ENCODE measurements at places on chromosomes 3 and 15. TPM values are rescaled to one million over a fixed set of nuclear protein-coding genes. Genes with fewer than 3 reads are reported as not detected.

Gene RPP25
- 0.74 TPM for total RNA-seq

Gene SCG5
- total RNA-seq, result 18.2 TPM

Gene SERINC4
- total RNA-seq, result 0.36 TPM

Gene GPR176
- 1.1 TPM for total RNA-seq

Gene MEX3B
- 22.4 TPM for total RNA-seq

- DNase-seq, result peak; percentile 42
- peaks cover 41% of the 10 kb centered on the region for H3K4me1 ChIP-seq
- peak overlapping the region; percentile 49 for H3K27ac ChIP-seq
- no peaks in the 10 kb centered on the region for H3K36me3 ChIP-seq
Observed at GRCh38 chr3:194058189-194058571, 77.8 kb upstream of the HES1 start.

GRCh38 chr15:43390723-43391122 is 19.8 kb downstream of the TUBGCP4 start:
- DNase-seq, result no peak
- H3K36me3 ChIP-seq, result peaks cover 18% of the 10 kb centered on the region
- no peak overlapping the region for H3K4me3 ChIP-seq
- H3K27ac ChIP-seq, result no peak overlapping the region
- no peaks in the 10 kb centered on the region for H3K4me1 ChIP-seq

DNA sequence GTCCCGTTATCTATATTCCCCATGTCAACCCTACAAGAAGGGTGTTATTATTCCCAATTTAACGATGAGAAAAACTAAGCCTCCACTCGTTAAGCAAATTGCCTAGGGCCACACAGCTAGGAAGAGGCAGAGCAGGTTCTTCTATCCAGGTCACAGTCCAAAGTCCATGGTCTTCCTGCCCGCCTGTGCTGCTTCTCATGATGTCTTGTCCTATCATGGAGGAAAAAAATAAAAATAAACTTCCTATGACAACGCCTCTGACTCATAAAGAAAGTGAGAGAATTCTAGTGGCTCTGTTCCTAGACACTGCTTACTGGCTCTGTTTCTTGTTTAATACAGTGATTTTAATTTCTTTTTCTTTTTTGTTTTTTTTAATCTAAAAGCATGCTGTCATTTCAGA is 9.7 kb downstream of the COL8A1 start:
- H3K4me3 ChIP-seq, result no peak overlapping the region
- peaks cover 6% of the 10 kb centered on the region for H3K4me1 ChIP-seq
- H3K27ac ChIP-seq, result no peak overlapping the region
- H3K27me3 ChIP-seq, result peaks cover 6% of the 10 kb centered on the region
- no peak for DNase-seq

GRCh38 chr3:72601060-72601459 is 247.2 kb downstream of the SHQ1 start:
- H3K4me1 ChIP-seq, result peaks cover 31% of the 10 kb centered on the region
- no peak overlapping the region for H3K27ac ChIP-seq
- no peak overlapping the region for H3K4me3 ChIP-seq
- peaks cover 5% of the 10 kb centered on the region for H3K27me3 ChIP-seq

DNA sequence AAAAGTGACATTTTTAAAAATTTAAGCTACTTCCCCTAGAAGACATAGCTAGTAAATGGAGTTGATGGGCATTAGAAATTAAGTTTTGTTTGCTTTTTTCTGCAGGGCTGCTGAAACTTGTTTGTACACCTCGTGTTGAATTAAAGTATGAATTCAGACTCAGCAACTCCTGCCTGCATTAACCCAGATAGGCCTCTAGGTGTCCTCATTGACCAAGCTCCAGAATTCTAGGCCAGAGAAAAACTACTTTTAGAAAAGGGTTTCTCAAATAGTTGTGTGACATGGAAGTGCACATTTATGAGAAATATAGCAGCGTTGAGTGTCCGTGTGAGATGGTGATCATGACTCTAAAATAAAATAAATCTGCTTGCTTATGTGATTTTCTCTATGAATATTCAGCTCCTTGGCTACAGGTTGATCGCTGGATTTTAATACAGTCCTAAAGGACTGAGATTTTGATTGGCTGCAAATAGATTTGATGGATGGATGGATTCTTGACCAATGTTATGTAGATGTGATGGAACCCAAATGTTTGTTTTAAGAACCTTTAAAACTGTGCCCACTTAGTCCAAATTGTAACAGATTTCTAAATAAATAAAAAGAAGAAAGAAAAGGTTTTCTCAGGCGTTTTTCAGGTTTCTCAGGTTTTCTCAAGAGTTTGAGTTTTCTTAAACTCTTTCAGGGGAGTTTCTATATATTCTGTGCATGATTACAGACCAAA is 39.4 kb upstream of the LMOD3 start:
- no peaks in the 10 kb centered on the region for H3K36me3 ChIP-seq
- no peak overlapping the region for H3K27ac ChIP-seq
- DNase-seq, result no peak
- no peak overlapping the region for H3K4me3 ChIP-seq
- no peaks in the 10 kb centered on the region for H3K27me3 ChIP-seq
- peaks cover 5% of the 10 kb centered on the region for H3K4me1 ChIP-seq

DNA sequence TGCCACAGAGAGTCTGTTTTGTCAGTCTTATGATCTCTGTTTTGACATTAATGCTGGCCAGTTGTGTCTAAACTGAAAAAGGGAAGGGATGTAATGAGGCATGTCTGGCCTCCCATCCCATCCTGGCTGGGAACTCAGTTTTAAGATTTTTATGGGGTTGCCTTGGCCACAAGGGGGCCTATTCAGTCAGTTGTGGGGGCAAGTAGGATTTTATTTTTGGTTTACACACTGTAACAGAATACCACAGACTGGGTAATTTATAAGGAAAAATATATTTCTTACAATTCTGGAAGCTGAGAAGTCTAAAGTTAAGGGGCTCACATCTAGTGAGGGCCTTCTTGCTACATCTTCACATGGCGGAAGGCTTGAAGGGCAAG is 129.8 kb downstream of the TMEM108 start:
- H3K36me3 ChIP-seq, result peaks cover 1% of the 10 kb centered on the region
- H3K4me3 ChIP-seq, result no peak overlapping the region
- DNase-seq, result no peak
- no peaks in the 10 kb centered on the region for H3K4me1 ChIP-seq

- H3K4me3 ChIP-seq, result no peak overlapping the region
- H3K27me3 ChIP-seq, result peaks cover 3% of the 10 kb centered on the region
- no peak for DNase-seq
Observed at GRCh38 chr15:49852756-49853155, 231.9 kb downstream of the DTWD1 start.

- H3K27me3 ChIP-seq, result peaks cover 31% of the 10 kb centered on the region
- DNase-seq, result no peak
- peaks cover 3% of the 10 kb centered on the region for H3K36me3 ChIP-seq
Observed at GRCh38 chr15:94070356-94071295, 160.7 kb upstream of the MCTP2 start.

DNA sequence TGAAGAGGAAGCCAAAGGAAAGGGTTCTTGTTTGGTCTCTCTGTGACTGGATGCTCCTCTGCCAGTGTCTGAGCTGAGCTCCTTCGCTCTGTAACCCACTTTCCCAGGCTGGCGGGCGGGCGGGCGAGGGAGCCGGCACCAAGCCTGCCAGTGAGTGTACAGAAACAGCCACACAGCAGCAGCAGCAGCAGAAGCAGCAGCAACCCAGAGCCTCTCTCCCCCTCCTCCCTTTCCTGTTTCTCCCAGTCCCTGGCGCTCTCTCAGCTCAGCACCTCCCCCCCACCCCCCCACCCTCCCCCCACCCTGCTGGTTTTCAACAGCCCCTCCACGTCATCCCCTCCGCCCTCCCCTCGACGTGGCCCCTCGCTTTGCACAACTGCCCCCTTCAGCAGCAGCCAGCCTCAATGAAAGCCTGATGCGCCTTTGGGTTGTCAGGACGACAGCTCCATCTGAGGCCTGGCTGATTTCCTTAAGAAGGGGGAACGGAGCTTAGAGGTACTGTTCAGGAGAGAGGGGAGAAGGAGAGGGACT is at the start of gene LSAMP:
Gene LSAMP, minus strand, starts transcription at position 177 of the 531 bp plus-strand sequence.
- peaks cover 33% of the 10 kb centered on the region for H3K4me1 ChIP-seq
- no peak for DNase-seq
- peak within 1 kb of the TSS; percentile 70 for H3K4me3 ChIP-seq
- H3K27ac ChIP-seq, result peak within 1 kb of the TSS; percentile 46

DNA sequence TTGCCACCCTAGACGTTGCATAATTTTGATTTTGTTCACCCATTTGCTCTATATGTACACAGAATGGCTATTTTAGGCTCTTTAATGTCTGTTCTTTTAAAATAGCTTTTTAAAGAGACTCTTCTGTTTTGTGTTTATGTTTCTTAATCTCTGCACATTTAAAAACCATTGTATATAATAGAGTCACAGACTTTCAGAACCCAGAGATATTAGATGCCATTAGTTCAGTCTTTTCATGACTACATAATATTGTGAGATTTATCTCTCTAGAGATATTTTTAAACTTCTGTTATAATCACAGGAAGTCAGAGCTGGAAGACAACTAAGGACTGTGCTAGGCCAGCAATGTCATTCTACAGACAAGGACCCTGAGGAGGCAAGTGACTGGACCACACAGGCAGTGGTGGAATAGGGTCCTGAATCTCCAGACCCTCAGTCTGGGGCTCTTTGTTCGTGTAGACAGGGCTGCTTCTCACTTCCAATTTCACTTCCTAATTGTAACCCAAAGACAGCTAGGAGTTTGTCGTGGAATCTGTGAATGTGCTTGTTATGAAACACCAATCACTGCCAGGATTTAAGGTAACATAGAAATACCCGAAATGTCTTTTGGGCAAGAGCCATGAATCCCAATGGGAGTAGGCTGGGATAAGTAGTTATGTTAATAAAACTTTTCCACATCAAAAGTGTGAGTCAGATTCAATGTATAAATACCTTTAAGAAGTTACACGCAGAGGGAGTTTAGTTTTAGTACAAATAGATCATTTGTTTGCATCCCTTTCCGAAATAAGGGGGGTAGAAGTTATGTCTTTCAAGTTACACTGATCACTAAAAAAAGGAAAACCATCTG is 165.2 kb upstream of the ROPN1 start:
- no peak overlapping the region for H3K4me3 ChIP-seq
- H3K36me3 ChIP-seq, result peaks cover 3% of the 10 kb centered on the region
- DNase-seq, result no peak
- H3K4me1 ChIP-seq, result no peaks in the 10 kb centered on the region
- H3K27me3 ChIP-seq, result no peaks in the 10 kb centered on the region

- H3K36me3 ChIP-seq, result no peaks in the 10 kb centered on the region
- no peak overlapping the region for H3K4me3 ChIP-seq
- no peak for DNase-seq
- no peaks in the 10 kb centered on the region for H3K27me3 ChIP-seq
- H3K4me1 ChIP-seq, result no peaks in the 10 kb centered on the region
- no peak overlapping the region for H3K27ac ChIP-seq
Observed at GRCh38 chr3:172643506-172644179, 67.2 kb downstream of the NCEH1 start.

- peak overlapping the region; percentile 75 for H3K27ac ChIP-seq
- H3K4me1 ChIP-seq, result peaks cover 53% of the 10 kb centered on the region
- DNase-seq, result no peak
Observed at GRCh38 chr3:172127141-172127540, 87.8 kb downstream of the FNDC3B start.

DNA sequence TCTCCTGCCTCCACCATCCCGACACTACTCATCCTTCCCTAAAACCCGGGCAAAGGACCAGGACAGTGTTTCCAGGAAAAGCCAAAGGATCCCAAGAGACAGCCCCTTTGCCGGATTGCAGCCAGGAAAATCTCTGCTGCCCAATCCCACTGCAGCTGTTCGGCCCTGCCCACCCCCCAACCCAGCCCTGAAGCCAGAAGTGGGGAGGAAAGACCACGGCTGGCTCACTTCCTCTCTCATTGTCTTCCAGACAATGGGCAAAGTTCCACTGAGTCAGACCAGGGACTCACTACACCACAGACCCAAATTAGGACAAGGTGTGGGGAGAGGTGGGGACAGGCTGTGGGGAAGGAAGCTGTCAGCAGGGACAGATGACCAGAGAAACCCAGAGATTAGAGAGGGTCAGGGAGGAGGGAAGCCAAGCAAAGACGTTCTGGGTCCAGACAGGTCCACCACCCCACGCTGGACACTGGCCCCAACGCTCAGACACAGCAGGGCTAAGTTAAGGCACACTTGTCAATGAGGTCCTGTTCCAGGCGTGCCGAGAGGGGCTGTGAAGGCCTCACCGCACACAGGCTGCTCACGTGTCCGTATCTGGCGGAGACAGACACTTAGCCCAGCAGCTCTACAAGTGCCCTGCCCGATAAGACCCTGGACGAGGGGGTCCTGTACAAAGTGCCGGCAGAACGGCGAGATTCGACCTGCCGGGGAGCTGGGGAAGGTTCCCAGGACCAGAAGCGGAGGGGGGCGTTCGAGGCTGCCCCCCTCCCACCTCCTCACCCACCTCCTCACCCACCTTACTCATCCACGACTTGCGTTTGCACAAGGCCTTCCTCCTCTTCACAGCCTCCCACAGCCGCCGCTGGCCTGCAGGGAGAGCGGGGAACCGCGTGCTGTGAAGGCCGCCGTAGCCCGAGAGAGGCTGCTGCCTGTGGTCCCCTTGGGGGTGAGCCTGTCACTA is 21.9 kb downstream of the TNK2 start:
- no peaks in the 10 kb centered on the region for H3K27me3 ChIP-seq
- H3K4me3 ChIP-seq, result no peak overlapping the region
- peaks cover 6% of the 10 kb centered on the region for H3K36me3 ChIP-seq
- H3K27ac ChIP-seq, result no peak overlapping the region
- peaks cover 7% of the 10 kb centered on the region for H3K4me1 ChIP-seq
- no peak for DNase-seq

DNA sequence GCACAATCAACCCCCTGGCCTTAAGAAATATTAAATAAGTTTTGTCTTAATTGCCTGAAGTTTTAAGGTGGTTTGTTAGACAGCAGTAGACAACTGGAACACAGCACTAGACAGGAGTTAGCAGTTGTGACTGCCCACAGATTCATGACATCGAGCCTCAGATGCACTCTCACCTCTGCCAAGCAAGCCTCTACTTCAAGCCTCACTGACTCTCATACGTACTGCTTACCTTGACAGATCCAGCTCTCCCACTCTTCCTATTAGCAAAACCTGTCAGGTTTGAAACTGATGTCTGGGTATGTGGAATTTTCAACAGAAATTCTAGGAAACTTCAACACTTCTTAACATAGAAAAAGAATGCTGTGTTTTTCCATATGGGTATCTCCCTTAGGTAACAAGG is 382.9 kb upstream of the DPH6 start:
- H3K4me1 ChIP-seq, result peaks cover 5% of the 10 kb centered on the region
- no peak overlapping the region for H3K27ac ChIP-seq
- no peak overlapping the region for H3K4me3 ChIP-seq
- no peak for DNase-seq

- H3K27me3 ChIP-seq, result peaks cover 19% of the 10 kb centered on the region
- no peaks in the 10 kb centered on the region for H3K36me3 ChIP-seq
- no peak overlapping the region for H3K27ac ChIP-seq
- H3K4me3 ChIP-seq, result no peak overlapping the region
Observed at GRCh38 chr3:152236716-152237115, 32.0 kb upstream of the MBNL1 start.

- H3K36me3 ChIP-seq, result peaks cover 33% of the 10 kb centered on the region
- peaks cover 34% of the 10 kb centered on the region for H3K4me1 ChIP-seq
- no peak overlapping the region for H3K4me3 ChIP-seq
- DNase-seq, result no peak
- no peak overlapping the region for H3K27ac ChIP-seq
- H3K27me3 ChIP-seq, result no peaks in the 10 kb centered on the region
Observed at GRCh38 chr3:146540236-146540635, 4.2 kb downstream of the PLSCR1 start.
